Neuronal stem cell (in vitro differentiated cells): ENCODE measurements at places on chromosomes 16 and 17.

DNA sequence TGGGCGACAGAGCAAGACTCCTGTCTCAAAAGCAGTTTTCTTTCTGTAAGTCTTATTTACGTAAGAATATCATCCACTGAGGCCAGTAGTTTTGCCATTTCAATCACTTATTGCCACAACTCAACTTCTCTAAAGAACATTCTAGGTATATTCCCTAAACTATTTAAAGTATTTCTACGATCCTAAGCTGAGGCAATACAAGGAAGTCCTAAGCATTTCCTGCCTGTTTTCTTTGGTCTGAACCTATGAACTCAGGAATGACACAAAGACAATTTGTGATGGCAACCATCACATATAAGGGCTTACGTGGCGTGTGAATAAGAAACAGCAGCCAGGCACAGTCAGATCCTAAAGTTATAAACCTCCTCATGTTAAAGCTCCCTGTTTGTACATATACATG is 14.2 kb downstream of the USP36 start:
- DNase-seq: no peak

GRCh38 chr17:26962255-26963162 is 331.4 kb upstream of the WSB1 start:
- DNase-seq: no peak

- no peak for DNase-seq
Measured at GRCh38 chr17:78135858-78136500, 5.4 kb downstream of the TMC8 start.

- no peak for DNase-seq
Measured at GRCh38 chr17:44381810-44382305, 7.6 kb downstream of the ITGA2B start.

DNA sequence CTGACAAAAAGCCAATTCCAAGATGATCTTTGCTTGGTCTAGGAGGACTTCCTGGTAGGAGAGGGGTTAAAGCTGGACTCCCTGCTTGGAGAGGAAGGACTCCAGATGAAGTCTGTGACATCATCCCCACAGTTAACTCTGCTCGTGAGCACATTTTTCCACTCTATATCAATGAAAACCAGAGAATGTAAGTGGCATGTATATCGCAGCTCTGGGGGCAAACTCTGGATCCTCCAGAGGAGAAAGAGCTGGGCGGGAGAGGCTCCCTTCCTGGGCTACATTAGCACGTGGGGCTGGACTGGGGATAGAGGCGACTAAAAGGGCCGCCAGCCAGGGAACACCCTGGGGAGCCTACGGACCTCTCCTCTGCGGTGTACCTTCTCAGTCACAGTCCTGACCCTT is 34.1 kb downstream of the HIC1 start:
- no peak for DNase-seq

- DNase-seq: no peak
Measured at GRCh38 chr16:17228048-17228707, 242.6 kb downstream of the XYLT1 start.

- DNase-seq: no peak
Measured at GRCh38 chr17:49108318-49108717, 24.3 kb upstream of the B4GALNT2 start.

DNA sequence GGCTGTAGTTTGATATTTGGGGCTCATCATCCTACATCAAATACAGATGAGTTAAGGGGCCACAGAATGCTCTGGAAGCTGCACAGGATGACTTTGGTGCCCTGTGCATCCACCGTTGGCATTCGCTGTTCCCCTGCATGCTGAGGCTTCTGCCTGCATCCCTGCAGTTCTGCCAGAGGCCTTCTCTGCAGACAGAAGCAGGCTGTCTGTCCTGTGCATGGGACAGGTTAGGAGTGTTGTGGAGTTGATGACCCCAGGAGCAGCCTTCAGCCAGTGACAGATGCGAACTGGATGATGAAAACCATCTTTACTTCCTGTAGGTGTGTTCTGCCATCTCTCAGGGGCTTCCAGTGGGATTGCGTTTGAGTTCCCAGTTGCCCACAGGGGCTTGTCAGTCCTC is 13.6 kb upstream of the TNS4 start:
- DNase-seq: no peak

DNA sequence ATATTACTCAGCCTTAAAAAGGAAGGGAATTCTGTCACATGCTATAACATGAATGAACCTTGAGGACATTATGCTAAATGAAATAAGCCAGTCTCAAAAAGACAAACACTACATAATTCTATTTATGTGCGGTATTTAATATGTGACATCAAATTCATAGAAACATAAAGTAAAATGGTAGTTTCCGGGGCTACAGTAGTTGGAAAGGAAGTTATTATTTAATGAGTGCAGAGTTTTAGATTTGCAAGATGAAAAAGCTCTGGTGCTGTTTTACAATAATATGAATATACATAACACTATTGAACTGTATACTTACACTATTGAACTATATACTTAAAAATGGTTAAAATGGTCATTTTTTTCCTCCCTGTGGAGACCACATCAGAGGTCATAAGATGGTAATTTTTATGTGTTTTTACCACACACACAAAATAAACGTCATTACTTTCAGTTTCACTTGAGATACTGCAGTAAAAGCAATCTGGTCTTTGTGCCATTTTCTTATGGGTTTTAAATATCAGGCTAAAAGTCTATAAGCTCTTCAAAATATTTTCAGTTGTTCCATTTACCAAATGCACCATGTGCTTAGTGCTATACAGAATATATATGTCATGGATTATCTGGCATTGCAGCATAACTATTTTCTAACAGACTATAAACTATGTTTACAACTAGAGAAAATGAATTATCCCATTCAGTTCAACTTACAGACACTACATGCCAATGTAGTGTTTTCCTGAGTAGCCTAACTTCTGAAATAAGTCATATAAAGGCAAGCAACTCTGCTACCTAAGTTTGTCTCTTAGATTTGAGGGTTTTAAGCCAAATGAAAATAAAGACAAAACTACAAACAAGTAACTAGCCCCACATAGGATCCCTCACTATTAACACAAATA is 90.9 kb downstream of the SPAG9 start:
- no peak for DNase-seq

DNA sequence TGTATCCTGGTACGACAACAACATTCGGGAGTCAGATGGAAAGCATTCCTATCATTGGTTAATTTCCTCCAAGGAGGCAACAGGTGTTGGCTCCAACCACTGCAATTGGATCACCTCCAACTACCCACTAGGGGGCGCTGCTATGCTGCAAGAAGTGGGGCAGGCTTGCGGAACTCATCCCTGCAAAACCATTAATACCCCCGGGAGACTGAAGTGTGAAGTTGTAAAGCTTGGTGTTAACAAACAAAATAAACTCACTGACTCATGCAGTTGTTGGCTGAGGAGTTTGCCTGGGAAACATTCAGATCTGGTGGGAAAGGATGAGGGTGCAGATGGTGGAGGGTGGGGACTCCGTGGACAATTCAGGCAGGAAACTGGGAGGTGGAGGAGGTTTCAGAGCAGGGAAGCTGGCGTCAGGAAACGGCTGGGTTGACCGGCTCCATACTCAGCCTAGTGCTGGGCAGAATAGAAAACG is 84.9 kb downstream of the HS3ST2 start:
- DNase-seq: peak; percentile 83

DNA sequence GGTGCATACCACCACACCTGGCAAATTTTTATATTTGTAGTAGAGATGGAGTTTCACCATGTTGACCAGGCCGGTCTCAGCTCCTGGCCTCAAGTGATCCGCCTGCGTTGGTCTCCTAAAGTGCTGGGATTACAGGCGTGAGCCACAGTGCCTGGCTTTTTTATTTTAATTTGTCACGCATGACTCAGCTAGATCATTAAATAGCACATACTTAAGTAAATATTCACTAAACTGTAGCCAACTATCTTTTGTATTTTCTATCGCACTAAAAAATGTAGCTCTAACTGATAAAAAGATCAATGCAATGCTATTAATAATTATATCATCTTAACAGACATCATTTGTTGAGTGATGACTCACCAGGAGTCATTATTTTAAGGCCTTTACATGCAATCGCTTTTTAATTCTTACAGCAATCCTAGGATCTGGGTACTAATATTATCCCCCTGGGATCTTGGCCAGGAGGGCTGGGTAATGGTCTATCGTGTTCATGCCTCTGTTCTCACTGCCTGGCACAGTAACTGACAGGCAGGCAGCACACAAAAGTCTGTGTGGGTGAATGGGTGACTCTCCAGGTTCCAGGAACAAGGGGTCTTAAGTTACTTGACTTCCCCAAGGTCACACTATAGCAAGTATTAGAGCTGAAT is 693.5 kb upstream of the EEF2KMT start:
- DNase-seq: no peak

DNA sequence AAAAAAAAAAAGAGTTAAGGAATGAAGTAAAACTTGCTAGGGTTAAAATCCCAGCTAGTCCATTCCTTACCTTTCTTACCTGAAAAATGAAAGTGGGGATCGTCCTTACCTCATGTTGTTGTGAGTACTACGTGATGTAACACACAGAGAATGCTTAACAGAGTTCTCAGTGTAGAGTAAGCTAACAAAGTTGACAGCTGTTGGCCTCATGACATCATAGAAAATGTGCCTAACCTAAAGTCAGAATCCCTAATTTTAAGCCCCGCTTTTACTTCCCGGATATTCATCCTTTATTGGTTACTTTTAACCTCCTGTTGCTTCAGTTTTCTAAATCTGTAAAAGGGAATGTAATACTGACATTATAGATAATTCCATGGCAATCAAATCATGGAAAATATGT is 505.8 kb upstream of the HSBP1 start:
- no peak for DNase-seq

DNA sequence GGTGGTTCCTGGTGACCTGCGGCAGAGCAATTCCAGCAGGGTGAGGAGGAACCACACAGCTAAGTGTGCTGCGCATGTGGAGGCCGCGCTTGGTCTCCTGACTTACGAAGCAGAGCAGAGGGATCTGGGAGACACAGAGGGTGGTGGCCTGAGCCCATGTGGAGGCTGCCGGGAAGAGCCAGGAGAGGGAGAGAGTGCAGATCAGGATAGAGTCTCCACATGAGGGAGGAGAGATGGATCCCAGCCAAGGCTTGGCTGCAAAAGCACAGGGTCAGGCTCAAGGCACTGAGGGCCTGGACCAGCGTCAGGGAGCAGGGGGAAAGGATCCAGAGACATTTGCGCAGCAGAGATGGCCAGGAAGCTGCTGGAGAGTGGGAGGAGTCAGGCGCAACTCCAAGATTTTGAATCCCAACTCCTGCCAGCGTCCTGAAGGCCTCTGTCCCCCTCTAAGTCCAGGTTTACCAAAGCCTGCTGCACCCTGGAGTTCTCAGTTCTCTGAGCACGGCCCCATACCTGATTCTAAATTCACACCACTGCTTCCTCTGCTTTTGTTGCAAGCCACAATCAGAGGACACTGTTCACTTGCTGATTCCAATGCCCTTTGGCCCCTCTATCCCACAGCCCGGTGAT is 11.3 kb upstream of the MLLT6 start:
- no peak for DNase-seq

- no peak for DNase-seq
Measured at GRCh38 chr17:62933501-62934385, 32.3 kb upstream of the TANC2 start.

GRCh38 chr17:81395600-81396277 is 482 bp downstream of the BAHCC1 start:
- no peak for DNase-seq

DNA sequence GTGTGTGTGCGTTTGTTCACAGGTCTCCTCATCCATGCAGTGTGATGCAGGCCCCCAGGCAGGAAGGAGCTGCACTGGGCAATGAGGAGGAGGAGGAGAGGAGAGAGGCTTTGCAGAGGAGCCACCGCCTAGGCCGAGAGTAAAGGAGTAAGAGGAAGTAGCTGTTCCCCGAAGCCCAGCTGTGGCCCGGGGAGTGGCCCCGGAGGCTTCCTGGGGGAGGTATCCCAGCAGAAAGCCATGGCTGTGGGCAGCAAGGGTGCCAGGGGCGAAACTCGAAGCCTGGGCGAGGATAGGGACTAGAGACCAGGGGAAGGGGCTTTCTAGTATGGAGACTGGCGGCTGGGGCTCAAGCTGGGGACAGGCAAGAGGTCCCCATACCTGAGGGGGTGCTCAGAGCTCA is 12.2 kb downstream of the C16orf95 start:
- DNase-seq: no peak
